ENCODE measurements at places on chromosomes 5 and 9.

DNA sequence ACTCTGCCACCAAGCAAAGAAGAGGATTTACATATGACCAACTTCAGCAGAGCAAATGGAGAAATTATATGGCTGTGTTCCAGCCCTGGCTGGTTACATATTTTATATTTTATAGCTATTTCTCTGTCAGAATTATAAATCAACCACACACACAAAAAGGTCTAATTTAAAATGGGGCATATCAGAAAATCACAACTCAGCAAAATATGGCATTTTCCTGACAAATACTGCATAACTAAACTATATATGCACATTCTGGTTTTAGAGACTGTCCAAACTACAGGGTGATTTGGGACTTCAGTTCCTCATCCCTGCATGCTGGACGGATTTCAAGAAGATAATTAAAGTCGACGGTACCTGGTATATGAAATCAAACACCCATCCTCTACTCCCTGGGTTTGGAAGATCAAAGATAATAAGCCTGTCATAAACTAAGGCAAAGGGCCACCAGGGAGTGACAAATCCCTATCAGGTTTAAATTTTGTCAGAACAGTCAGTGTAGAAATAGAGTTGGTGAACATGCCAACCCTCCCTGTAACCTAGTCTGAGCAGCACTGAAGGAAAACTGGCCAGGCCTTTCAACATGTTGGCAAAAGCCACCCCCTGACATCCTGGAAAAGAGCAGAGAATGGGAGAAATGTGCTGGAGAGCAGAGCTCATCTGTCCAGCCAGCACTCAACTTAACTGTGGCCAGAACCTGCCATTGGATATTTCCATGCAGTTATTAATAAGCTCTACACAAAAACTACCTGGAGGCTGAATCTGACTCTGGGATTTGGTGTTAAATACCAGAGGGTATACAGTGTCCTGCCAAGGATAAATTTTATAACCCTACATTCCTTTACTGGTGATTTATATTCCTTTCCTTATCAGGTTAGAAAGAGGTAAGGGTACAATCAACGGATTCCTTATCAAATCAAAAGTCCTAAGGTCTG lies 235.7 kb downstream of the ENC1 start:
- no peak for DNase-seq

DNA sequence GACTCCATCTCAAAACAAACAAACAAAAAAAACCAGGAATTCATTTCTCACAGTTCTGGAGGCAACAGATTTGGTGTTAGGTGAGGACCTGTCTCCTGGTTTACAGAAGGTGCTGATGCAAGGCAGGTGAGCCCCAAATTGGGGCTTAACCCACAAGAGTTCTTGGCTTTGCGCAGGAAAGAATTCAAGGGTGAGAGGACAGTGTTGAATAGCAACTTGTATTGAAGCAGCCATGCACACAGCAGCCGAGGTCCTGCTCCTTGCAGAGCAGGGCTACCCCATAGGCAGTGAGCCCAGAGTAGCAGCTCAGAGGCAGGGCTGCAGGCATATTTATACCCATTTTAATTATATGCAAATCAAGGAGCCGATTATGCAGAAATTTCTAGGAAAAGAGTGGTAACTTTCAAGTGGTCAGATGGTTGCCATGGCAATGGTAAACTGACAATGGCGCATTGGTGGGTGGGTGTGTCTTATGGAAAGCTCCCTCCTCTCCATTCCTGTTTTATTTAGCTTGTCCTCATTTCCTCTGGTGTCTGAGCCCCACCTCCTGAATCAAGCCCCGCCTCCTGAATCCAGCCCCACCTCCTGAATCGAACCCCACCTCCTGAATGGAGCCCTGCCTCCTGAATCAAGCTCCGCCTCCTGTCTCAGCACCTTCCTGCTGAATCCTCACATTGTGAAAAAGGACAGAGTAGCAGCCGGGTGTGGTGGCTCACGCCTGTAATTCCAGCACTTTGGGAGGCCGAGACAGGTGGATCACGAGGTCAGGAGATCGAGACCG lies 34.5 kb upstream of the COL5A1 start:
- DNase-seq = no peak

DNA sequence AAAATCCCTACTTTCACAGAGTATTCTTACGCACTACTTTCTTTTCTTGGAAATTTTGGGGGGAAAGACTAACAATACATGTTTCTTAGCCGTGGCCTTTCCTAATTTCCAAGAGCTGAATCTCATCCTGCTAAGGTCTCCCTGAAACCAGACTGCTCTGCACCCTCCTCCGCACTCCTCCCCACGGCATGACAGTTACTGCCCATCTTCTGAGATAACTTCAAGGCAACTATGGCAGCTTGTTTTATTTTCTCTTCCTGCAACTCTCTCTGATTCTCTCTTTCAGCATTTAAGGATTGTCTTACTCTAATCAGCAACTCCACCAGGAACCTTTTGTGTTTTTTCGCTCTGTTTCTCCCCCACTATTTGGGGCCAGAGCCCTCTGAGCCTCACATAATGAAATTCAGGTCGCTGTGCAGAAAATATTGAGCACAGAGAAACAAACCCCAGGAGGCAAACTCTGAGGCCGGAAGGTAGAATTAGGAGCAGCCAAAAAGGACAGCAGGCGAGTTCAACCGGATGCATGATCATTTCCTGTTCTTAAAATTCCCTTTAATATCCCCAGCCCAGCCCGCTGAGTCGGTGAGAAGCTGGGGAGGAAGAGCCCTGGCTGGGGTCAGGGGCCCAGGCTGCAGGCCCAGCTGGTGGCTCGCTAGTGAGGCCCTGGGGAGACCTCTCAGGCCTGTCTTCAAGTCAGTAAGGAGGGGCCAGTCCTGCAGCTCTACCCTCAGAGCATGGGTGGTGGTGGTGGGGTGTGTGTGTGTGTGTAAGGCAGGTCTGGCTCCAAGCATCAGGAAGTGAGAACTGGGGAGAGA lies 213.6 kb upstream of the S1PR3 start:
- DNase-seq = no peak

GRCh38 chr9:71302776-71303175 lies 181.4 kb upstream of the TRPM3 start:
- DNase-seq = no peak

- no peak for DNase-seq
Measured at GRCh38 chr9:76772686-76773445, 8.6 kb downstream of the PCA3 start.

DNA sequence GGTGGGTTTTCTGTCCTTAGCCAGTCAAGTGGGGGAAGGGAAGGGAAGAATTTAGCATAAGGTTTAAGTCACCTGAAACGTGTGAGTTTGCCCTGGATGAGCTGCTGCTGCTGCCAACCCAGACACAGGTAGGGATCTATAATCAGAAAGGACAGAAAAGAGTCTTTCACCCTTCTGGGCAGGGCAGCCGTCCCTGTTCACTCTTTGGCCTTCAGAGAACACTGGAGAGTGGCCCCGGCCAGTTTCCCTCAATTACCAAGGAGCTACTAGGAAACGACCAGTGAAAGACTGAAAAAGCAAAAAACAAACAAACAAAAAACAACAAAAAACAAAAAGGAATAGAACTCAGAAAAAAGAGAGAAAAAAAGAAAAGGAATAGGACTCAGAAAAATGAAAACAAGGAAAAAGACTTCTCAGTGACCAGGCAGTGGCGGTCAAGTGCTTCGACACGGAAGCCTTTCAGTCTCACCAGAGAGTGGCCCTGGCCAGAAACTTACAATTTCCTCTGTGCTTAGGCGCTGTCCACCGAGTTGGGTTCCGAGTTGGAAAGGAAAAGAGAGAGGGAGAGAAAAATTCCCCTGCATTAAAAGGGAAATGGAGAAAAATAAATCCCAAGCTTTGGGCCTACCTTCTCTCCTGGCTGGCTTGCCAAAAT lies 2.5 kb upstream of the GM2A start:
- no peak for DNase-seq

- no peak for DNase-seq
Measured at GRCh38 chr5:154260224-154260927, 69.8 kb downstream of the GALNT10 start.

DNA sequence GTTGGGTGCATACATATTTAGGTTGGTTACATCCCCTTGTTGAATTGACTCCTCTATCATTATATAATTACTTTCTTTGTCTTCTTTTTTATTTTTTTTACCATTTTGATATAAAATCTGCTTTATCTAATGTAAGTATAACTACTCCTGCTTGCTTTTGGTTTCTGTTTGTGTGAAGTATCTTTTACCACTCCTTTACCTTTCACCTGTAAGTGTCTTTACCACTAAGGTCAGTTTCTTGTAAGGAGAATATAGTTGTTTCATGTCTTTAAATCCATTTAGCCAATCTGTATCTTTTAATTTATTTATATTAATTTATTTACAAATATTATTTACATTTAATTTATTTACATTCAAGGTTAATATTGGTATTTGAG lies 33.0 kb downstream of the INSL4 start:
- DNase-seq = no peak

DNA sequence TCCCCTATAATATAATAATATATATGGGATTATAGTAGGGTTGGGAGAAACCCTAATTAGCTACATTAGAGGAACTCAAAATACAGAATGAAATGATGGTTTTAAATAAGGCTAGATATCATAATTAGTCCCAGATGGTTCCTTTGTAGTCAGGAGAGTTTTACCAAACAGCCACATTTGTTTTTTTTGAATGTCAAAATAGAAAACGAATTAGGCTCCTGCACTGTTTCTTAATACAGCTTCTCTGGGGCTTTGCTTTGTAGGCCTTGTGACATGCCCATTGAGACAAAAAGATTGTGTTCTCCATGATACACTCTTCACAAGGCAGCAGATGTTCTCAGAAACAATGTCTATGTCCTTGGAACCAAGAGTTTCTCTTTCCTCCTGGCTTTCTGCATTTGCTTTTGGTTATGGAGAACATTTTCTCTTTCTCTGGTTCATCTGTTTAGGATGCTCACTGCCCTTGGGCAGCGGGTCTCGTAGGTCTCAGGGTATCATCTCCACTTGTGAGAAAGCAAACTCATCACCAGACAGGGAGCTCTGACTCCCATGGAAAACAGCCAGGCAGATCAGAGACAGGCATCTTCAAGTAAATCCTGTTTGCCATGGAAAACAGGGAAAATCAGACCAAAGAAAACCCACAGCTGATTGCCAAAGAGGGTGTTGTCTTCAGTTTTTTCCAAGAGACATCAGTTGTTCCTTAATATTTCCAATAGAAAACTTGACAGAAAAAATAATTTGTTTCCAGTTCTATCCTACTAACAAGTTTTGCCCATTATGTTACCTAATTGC lies 54.1 kb upstream of the RPS23 start:
- no peak for DNase-seq

DNA sequence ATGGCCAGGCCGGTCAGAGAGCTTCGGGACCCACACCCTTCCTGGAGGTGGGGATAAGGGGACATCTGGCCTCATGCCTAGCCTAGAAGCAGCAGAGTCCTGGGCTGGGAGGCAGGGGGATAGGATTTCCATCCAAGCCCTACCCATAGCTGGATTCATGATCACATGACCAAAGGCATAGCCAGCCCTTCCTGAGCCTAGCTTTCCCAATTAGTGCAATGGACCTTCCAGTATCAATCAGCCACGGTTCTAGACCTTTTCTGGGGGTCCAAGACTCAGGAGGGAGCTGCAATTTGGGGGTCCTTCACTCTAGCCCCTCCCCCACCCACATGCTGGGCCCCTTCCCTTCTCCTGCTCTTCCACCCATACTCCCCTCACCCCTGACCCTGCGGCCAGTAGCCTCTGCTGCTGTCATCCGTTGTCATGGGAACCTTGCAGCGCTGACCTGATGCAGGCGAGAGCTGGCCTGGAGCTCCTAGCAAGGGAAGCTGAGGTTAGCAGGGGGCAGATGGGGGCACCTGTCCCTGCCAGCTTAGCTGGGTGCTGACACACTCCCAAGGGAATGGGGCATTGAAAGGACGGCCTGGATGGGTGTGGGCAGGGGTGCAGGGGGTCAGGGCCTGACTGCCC lies 44.6 kb downstream of the CXXC5 start:
- DNase-seq = no peak

- DNase-seq = no peak
Measured at GRCh38 chr5:74500110-74500917, 140.2 kb downstream of the ENC1 start.

DNA sequence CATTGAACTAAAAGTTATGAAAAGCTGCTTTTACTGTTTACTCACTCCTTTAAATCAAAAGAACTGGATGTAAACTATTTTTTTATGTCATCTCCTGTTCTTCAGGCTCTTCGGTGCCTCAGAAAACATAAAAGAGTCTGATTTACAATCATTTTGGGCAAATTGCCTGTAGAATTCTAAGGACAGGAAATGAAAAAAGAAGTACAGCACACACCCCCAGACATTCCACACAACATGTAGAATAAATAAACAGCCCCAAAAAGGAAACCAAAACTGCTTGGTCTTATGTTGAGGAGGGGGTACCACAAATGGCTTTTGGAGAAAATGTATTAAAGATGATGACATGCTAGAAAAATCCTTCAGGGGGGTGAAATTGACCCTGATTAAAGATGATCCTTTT lies 57.2 kb downstream of the ITGA1 start:
- DNase-seq = no peak

- DNase-seq = no peak
Measured at GRCh38 chr5:132183723-132184122, 43.9 kb downstream of the P4HA2 start.

DNA sequence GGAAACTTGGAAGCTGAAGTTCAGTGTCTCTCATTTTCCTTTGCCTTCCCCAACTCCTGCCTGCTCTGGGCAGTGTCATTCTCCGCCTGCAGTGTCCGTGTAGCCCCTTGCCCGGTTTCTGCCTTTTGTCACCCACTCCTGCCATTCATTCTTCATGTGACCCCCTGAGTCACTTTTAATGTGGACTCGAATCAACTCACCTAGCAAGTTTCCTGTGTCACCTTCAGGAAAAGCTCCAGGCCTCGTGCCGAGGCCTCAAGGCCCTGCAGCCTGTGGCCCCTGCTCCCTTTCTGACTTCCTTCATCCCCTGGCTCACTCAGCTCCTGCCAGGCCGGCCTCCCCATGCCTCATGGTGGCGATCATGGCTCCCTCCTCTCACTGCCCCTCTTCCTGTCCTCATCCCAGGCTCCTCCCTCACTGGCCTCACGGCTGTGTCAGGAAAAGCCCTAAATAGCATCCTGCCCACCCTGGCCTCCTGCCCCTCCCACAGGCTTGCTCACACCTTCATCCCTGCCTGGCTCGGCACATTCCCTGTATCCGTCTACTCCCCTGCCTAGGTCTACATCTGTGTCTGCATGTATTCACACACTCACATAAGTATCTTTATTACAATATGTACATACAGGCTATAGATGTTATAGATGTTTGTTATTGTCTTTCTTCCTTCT lies 294.9 kb downstream of the MED10 start:
- DNase-seq = no peak

- DNase-seq = no peak
Measured at GRCh38 chr5:97425511-97425910, 242.5 kb upstream of the RIOK2 start.

Measured in activated CD4-positive, CD25-positive, alpha-beta regulatory T cell treated with anti-CD3 and anti-CD28 coated beads, Interleukin-2, amount 50 U/mL, for 16 hours (primary cell).